ENCODE measurements at places on chromosomes 6 and 20.

DNA sequence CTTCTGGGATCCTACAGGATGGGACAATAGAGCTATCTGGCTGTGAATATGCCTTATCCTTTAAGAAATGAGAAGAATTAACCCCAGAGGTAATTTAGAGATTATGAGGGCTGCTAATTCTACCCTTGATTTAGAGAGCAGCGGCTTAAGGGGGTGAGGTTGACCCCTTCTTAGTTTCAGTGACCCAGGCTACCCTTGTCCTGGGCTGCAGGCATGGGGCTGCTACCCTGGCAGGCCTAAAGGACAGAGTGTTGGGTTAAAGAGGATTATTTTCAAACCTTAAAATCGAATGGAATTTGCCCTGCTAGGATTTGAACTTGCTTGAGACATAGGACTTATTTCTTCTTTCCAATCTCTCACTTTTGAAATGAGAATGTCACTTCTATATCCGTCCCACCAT, 1343.4 kb downstream of the HACE1 start:
- DNase-seq, result no peak

- no peak for DNase-seq
Measured at GRCh38 chr6:24353861-24354260, 4.0 kb downstream of the DCDC2 start.

DNA sequence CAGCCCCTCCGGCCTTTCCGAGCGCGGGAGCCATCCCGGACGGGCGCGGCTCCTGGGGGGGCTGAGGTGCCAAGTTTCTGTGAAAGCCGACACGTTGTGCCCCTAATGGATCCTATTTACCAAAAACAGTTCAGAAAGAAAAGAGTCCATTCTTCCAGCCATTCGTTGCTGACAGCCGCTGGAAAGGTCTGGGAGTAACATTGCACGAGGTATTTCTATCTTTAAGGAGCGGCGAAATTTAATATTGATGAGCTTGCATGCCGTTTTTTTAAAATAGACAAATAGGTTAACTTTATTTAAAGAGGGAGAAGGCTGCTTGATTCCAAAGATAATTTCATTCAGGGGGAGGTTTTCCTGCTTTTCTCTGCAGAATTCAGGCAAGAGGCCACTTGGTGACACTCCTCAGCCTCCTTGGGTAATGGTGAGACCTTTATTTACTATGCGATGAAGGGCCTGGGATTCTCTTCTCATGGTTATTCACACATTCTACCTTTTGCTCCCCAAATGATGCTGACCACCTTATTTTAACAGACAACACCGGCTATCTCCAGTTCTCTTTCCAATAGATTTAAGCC, 988 bp downstream of the TIAM2 start:
- DNase-seq, result no peak

DNA sequence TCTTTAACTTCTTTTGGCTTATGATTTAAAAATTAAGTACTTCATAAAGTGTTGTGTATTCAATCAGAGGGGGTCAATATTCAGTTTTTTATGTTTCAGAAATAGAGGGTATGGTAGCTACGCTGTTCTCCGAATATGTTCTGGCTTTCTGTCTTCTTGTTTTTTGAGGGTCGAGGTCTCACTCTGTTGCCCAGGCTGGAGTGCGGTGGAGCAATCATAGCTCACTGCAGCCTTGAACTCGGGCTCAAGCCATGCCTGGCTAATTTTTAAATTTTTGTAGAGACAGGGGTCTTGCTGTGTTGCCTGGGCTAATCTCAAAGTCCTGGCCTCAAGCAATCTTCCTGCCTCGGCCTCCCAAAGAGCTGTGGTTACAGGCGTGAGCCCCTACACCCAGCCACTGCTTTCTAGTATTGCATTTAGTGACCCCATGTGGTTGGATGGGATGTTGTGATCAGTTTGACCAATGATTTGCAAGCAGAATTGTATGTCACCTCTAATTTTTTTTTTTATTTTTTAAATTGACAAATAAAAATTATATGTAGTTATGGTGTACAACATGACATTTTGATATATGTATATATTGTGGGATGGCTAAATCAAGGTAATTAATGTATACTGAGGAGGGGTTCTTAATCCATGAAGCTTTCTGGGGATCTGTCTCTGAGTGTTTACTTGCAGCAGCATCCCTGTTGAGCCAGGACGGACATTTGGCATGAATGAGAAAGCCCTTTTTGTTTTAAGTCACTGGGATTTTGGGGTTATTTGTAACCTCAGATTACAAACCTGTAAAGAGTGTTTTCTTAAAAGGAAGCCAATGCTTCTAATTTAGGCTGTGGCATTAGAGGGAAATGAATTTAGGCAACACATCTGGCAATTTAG, 38.5 kb upstream of the DEK start:
- no peak for DNase-seq

- no peak for DNase-seq
Measured at GRCh38 chr20:40232756-40233155, 456.3 kb downstream of the MAFB start.

DNA sequence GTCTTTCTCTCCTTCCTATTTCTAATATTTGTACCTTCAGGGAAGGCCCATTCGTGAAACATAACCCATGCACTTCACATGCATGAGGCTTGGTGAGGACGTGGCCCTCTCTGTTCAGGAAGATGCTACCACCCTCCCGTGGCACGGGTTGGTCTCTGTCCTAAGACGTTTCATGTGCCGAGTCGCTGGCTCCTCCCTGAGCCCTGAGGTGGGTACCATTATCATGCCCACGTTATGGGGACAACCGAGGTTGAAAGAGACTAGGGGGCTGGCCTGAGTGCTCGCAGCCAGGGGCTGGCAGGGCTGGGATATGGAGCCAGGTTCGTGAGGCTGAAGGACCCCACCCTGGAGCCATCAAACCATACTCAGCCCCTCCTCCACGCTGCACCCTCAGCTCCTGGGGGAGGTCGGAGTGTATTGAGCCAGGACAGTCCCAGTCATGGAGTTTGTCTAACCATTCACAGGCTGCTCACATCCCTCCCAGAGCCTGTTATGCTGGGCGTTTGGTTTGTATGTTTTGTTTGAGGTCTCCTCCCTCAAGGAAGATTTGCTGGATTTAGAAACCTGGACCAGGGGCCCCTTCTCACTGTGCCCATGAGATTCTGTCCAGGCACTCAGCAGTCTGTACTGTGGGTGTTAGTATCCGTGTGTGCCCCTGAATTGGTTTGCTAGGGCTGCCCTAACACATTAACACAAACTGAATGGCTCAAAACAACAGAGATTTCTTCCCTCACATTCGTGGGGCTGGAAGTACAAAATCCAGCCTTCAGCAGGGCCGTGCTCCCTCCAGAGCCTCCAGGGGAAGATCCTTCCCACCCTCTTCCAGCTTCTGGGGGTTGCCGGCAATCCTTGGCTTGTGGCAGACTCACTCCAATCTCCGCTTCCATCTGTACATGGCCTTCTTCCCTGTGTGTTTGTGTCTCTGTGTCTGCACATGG, 88.3 kb downstream of the ANKRD60 start:
- no peak for DNase-seq

- DNase-seq, result no peak
Measured at GRCh38 chr6:62803094-62803493, 408.2 kb upstream of the FKBP1C start.

- DNase-seq, result no peak
Measured at GRCh38 chr6:136772685-136773472, 19.4 kb downstream of the MAP3K5 start.

GRCh38 chr6:92110403-92110802, 1309.0 kb downstream of the EPHA7 start:
- DNase-seq, result no peak

DNA sequence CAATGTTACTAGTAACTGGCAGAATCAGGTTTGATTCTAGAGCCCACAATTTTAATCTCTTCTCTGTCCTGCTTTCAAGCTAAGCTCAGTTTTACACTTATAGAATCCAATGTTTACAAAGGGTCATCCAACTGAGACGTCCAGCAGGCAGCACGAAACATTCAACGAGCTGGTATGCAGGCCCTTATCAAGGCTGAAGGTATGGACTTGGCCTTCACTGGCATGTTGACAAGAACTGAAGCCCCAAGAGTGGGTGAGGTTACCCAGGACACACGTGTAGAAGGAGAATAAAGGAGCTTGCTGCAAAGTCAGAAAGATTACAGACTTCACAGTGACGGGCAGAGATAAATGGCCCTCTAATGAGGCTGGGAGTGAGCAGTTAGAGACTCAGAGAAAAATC, 187.4 kb downstream of the KIF16B start:
- DNase-seq, result no peak

- no peak for DNase-seq
Measured at GRCh38 chr20:38227420-38228360, 32.8 kb downstream of the KIAA1755 start.

All from activated gamma-delta T cell (primary cell).